ENCODE measurements at places on chromosomes 6 and 20. TPM values are rescaled to one million over a fixed set of nuclear protein-coding genes. Genes with fewer than 3 reads are reported as not detected.

DNA sequence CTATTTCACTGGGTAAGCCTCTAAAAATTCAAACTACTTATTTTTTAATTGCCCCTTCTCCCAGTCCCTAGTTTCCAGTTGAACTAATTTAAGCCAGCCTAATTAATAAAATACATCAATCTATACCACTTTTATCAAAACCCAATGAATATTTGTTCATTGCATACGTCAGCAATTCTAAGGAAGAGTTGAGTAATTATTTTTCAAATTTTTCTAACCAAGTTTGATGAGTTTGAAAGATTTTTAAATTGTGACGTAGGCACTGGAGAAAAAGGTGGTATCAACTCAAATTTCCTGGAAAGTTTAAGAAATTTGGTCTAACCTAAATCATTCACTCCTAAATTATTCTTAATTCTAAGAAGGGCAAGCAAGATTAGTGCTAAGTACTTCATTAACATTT lies 35.7 kb downstream of the COL21A1 start:
- peaks cover 7% of the 10 kb centered on the region for H3K4me1 ChIP-seq
- no peak for DNase-seq
- H3K4me3 ChIP-seq = no peak overlapping the region
- no peak overlapping the region for H3K27ac ChIP-seq
- H3K27me3 ChIP-seq = no peaks in the 10 kb centered on the region

- H3K4me3 ChIP-seq = no peak overlapping the region
- H3K36me3 ChIP-seq = peaks cover 1% of the 10 kb centered on the region
- no peak overlapping the region for H3K27ac ChIP-seq
- peaks cover 3% of the 10 kb centered on the region for H3K4me1 ChIP-seq
Measured at GRCh38 chr6:45072673-45073072, 255.5 kb upstream of the RUNX2 start.

The OR12D3 gene
- total RNA-seq = not detected

The RANBP9 gene
- total RNA-seq = 58.4 TPM

The TBX18 gene
- total RNA-seq = 1.3 TPM
